LNCaP clone FGC (cell line): ENCODE measurements at places on chromosomes 2 and 18.

DNA sequence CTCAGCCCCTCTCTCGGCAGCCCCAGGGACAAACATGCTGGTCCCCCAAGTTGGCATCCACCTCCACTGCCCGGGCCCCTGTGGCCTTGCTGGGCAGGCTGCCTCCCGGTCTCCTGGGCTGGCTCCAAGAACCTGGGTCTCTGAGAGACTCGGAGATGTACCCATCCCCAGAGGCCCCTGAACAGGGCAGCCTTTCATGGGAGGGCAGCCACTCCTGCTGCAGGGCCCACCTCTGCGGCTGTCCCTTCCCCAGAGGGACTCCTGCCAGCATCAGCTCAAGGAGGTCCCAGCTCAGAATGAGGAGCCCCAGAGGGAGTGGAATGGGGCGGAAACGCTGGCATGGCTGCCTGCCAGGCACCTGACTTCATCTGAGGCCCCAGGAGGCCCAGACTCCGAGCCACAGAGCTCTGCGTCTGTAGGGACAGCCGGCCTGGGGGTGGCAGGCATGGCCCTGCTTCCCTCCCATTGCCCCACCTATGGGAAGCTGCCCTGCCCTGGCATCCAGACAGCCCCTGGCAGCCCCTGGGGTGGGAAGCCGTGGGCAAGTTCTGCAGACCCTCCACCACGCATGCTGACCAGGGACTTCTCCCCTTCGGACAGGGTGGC, 857 bp upstream of the CROCC2 start:
- no peak for DNase-seq

DNA sequence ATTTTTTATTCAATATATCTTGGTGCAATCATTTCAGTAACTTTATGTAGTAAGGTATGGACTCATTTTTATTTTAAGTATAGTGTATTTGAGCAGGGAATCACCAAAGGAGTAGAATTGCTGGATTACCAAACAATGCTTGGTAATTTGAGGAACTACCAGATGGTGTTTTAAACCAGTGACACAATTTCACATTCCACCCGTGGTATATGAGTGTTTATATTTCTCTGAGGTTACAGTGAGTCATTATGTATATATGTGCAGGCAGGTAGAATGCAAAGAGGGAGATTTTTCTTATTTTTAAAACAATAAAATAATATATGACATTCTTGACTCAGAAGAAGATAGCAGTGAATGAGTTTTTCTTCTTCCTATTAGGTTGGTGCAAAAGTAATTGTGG, 596.9 kb downstream of the DCC start:
- no peak for DNase-seq

DNA sequence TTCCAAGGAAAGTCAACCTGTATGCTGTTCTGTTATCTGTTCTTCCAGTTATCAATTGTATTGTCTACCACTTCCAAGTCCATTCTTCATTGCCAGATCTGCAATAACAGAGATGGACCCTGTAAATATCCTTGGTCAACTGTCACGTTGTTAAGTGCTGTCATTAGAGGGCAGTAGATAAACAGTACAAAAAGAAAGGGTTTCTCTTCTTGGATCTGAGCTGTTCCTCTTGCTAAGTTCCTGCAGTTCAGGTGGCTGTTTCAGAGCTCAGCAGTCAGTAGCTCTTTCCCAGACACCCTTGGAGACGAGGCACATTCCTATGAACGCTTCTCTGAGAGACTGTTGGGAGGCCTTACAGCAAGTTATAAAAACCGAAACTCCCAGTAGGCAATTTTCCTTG, 957.1 kb upstream of the CHAC2 start:
- DNase-seq = no peak

- no peak for DNase-seq
Observed at GRCh38 chr2:151150331-151151320, 111.0 kb downstream of the RBM43 start.

- no peak for DNase-seq
Observed at GRCh38 chr2:133635131-133635530, 66.9 kb upstream of the NCKAP5 start.

DNA sequence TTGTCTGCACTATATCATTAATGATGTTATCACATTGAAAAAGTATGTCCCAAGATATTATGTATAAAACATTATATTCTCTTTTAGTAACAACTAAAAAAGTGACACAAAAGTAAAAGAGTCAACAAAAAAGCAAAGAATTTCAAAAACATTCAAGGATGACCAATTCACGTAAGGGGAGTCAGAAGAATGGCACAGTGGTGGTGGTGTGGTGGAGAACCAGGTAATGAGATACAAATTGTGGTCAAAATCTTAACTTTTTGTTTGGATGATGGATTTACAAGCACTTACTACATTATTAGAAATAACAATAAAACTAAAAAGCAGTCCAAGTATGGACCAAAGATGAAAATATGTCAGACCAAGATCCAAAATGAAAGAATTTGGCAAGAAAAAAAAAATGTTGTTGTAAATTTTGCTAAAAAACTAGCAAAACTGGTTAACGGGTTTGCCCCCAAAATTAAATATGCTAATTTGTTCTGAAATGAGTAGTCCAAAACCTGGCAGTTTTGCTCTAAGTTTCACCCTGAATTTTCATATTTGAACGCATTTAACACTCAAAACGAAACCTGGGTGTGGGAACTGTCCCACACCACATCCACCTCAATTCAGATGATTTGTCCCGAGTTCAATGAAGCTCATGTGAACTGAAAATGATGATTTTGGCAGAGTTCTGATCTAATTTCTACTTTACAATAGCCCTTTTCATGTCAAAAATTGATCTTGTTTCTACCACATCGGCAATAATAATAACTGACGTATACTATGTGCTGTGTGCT, 135.8 kb downstream of the IKZF2 start:
- DNase-seq = no peak

DNA sequence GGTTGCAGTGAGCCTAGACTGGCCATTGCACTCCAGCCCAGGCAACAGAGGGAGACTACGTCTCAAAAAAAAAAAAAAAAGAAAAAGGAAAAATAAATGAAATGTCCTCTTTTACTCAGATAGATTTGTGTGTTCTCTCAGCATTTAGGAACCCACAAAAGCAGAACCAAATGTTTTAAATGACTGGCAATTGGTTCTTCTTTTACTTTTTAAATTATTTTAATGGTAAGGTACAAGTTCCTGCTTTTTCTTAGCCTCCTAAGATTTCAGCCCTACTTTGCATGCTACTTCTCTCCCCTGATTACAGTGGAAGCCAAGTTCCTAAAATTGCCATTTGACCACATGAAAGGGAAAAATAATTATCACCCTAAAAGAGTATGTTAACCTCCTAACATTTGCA, 23.5 kb downstream of the SRSF7 start:
- DNase-seq = no peak

DNA sequence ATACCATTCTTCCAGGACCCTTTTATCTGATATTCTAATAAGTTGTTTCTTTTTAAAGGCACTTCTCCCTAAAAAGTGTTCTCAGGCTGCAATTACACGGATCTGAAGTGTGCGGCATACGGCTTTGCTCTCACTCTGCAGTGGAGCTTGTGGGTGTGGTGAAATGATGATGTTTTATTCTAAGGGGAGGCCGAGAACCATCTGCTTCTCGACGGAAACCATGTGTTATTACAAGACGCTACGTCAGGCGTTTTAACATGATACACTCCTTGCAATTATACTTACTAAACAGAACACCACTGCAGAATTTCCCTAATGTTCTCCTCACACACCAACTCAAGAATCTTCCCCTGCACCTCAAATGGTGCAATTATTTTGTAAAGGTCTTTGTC, 34.9 kb upstream of the CTDP1 start:
- DNase-seq = no peak

- DNase-seq = no peak
Observed at GRCh38 chr2:173979751-173980351, 14.7 kb upstream of the SP3 start.

- DNase-seq = no peak
Observed at GRCh38 chr2:134280726-134281125, 26.9 kb downstream of the MGAT5 start.

- DNase-seq = no peak
Observed at GRCh38 chr2:227608561-227609338, 5.9 kb downstream of the SCYGR3 start.

DNA sequence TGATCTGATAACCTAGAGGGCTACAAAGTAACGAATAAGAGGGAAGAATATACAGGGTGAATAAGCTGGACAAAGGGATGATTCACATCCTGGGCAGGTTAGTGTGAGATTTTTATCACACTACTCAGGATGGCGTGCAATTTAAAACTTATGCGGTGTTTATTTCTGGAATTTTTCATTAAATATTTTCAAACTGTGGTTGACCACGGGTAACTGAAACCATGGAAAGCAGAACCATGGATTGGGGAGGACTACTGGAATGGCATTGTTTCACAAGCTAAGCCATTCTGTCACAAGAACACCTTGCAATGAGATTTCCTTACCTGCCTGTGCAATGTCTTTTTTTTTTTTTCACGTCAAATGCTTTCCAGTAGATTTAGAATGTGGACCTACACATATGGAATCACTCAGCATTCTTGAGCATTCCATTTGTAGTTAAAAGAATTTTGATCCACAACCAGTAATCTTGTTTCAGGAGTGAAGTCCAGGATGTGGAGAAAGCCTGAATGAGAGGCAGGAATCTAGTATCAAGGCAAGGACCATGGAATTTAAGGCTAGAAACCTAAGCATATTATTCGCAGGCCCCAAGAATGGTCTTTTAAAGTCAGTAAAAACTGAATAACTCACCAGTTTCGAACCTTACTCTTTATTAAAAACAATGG, 8.0 kb upstream of the CDK15 start:
- no peak for DNase-seq

DNA sequence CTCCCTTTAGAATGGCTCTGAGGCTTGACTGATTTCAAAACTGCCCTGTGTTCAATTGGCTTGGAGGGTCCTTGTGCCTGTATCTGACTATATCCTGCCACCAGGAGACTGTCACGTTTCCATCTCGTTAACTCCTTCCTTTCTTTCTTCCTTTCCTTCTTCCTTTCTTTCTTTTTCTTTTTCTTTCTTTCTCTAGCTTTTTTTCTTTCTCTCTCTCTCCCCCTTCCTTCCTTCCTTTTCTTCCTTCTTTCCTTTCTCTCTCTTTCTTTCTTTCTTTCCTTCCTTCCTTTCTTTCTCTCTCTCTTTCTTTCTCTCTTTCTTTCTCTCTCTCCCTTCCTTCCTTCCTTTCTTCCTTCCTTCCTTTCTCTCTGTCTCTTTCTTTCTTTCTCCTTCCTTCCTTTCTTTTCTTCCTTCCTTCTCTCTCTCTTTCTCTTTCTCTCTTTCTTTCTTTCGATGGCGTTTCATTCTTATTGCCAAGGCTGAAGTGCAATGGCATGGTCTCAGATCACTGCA, 38.1 kb upstream of the EML6 start:
- no peak for DNase-seq

- no peak for DNase-seq
Observed at GRCh38 chr18:46518438-46518837, 138.6 kb downstream of the LOXHD1 start.

- DNase-seq = no peak
Observed at GRCh38 chr2:132620115-132620514, 49.9 kb downstream of the LYPD1 start.

- no peak for DNase-seq
Observed at GRCh38 chr2:105536175-105536574, 137.3 kb upstream of the FHL2 start.
